ENCODE measurements at places on chromosomes 3 and 15.
A peak's percentile ranks its signal among the peaks of the same experiment; 100 is the strongest.

- no peak for DNase-seq
These were observed 465.6 kb upstream of the TPRG1 start for GRCh38 chr3:188706176-188706575.

- DNase-seq: no peak
These were observed 25.7 kb upstream of the WNT5A start for GRCh38 chr3:55512571-55513343.

DNA sequence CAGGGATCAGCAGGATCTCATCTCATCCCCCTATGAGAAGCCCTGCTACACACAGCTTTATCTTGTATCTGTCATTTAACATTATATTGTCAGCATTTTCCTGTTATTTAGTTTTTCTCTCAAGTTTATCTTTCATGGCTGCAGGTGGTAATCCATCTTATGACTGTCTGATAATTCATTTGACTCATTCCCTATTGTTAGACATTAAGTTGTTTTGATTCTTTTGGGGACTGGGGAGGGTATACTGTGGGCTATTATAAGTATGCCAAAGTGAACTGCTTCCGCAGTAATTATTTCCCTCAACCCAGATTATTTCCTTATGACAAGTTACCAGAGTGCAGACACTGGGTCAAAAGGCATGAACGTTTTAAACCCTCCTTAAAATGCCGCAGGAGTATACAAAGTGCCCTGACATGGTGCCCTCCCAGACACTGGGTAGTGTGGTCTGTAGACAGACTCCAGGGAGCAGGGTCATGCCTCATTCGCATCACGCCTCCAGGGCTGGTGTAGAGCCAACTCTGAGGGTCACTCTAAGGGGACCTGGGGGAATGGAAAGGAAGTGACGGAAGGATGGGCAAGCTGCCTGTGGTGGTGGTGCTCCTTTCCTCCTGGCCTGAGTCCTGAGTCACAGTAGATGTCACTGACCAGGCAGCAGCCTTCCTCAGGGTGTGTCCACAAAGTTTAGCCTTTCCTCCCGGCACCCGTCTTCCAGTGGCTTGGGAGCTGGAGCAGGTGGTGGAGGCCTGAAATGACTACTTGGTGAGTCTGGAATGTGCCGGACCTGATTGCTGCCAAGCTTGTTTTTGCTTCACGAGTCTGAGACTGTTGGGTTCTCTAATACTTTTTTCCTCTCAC, 11.6 kb downstream of the GPR160 start:
- no peak for DNase-seq

DNA sequence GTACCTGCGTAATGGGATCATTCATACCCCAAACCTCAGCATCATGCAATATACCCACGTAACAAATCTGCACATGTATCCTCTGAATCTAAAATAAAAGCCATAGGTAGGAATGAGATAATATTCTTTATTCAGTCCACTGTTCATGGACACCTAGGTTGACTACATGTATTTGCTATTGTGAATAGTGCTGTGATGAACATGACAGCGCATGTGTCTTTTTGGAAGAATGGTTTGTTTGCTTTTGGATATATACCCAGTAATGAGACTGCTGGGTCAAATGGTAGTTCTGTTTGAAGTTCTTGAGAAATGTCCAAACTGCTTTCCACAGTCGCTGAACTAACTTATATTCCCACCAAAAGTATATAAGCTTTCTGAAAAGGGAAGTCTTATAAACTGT, 117.9 kb upstream of the FAM3D start:
- DNase-seq: no peak

GRCh38 chr15:90512276-90512675, 17.4 kb upstream of the CRTC3 start:
- DNase-seq: no peak

DNA sequence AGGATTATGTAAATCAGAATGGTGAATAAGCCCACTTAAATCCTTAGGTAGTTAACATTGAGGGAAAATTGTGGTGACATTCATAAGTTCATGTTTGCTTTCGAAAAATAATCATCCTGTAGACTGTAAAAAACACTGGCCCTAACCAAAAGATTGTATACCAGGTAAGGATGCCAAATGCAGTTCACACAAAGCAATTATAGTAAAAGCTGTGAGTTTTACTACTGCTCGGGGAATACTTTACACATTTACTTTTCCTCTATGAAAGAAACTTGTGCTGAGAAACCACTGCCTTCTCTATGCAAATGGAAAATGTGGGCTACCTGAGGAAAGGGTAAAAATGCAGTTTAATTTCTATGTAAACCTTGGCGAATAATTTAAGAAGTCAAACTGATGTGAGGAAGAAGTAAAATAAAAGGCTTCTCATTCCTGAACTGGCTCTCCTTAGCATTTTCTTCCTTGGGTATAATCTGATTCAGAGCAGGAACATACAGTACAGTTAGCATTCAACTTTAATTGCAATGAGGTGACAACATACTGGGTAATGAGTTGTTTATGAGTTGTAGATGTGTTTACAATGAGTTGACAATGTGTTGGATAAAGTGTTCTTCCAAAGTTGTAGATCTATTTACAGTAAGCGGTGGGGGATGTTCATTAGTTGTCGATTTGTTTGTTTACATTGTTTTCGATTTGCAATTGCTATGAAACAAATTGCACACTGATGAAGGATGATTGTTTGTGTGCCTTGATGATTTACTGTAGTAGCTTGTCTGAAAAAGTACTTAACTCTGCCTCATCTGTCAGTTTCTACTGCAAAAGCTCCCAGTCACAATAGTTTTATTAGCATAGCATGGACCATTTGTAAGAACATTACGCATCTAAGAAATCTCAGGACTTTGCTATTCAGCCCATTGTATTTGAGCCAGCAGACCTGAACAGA, 453.0 kb upstream of the DPH6 start:
- DNase-seq: no peak

- no peak for DNase-seq
These were observed 429.8 kb downstream of the FOXP1 start for GRCh38 chr3:71153713-71154112.

DNA sequence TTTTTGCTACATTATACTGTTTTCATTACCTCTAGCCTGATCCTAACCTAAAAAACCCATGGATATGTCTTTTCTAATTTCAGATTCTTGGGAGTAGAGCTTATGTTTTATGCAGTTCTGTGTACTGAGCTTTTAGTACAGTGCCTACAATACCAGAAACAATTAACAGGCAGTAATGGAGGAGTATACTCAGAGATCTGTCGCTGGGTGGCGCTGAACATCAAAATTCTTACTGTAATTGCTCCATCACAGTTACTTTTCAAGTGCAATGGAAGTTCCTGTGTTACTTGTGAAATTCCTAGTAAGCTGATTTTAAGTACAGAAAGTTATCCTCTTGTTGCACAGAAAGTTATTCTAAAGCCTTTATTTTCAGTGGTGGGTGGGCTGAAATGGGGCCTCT, 66.9 kb downstream of the RNF13 start:
- DNase-seq: no peak

DNA sequence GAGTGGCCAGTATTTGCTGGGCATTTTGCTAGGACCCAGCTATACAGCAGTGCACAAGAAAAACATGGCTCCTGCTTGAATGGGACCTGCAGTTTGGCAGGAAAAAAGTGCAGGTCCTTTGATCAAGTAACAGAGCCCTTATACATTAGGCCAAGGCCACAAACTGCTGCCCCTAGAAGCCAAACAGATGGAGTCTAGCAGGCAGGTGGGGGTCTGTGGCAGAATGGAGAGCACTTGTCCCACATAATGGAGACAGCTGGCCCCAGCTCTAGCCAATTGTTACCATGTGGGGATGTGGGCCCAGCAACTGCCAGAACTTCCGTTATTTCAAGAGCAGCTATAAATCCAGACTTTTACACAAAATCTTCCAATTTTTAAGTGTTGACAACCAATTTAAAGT, 79.3 kb downstream of the SHQ1 start:
- no peak for DNase-seq

DNA sequence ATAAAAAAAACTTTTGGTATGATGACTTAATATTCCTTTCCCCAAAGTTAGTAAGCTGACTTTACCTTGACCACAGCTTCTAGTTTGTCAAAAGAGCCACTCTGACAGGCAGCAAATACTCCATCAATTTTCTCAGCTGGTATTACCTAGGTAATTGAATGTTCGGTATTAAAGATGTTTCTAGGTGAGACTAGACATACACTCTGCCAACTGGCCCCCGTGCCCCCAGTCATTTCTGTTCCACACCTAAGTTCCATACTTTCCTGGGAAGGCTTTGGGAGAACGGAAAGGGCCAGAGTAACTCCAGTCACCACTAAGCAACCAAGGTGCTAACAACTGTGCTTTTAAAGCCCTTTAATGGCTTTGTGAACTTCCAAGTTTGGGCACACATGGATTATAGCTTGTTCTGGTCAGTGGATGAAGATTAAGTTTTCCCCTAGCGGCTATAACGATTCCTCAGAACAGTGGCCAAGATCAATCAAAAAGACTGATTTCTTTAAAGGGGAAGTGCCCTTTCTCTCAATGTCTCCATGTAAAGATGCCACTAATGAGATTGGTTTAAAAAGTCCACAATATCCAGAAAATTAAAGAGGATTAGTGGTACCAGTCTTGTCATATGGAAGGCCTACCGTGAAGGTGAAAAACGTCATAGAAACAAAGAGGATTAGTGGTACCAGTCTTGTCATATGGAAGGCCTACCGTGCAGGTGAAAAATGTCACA, 7.0 kb downstream of the EIF4A2 start:
- DNase-seq: no peak

- DNase-seq: no peak
These were observed 106.3 kb upstream of the MEIS2 start for GRCh38 chr15:37206690-37207089.

GRCh38 chr3:194404365-194405140, 5.5 kb upstream of the GP5 start:
- peak; percentile 42 for DNase-seq

DNA sequence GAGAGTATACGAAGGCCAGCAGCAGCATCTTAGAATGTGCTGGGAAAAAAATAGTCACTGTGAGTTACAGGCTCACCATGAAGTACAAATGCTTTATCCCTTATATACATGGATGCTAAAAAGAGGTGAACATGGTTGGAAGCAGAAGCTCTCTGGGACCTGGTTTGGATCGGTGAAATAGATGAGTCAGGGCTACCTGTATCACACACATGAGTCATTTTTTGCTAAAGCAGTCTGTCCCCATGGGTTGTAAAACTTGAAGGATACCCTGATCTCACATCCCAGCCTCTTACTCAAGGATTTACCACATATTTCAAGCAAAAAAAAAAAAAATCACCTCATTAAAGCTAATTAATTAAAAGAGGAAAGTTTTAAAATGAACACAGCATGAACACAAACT, 6.9 kb upstream of the SERPINI2 start:
- no peak for DNase-seq

GRCh38 chr3:130543322-130543721, 26.3 kb downstream of the COL6A6 start:
- no peak for DNase-seq

DNA sequence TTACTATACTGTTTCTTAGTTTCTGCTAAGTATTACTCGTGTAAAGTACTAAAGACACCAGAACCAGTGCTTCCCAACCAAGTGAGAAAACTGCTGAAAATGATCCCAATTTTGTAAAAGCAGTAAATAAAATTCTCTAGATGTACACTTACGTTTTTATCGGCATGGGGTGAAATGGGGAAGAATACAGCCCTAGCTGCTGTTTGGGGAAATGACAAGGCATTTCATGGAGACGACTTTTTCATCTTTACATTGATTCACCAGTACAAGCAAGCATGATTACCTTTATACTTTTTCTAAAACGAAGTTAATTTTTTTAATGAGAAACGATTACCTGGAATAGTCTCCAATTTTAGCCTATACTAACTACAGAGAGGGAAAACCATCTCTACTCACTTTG, 1.4 kb downstream of the PSMD6 start:
- no peak for DNase-seq

DNA sequence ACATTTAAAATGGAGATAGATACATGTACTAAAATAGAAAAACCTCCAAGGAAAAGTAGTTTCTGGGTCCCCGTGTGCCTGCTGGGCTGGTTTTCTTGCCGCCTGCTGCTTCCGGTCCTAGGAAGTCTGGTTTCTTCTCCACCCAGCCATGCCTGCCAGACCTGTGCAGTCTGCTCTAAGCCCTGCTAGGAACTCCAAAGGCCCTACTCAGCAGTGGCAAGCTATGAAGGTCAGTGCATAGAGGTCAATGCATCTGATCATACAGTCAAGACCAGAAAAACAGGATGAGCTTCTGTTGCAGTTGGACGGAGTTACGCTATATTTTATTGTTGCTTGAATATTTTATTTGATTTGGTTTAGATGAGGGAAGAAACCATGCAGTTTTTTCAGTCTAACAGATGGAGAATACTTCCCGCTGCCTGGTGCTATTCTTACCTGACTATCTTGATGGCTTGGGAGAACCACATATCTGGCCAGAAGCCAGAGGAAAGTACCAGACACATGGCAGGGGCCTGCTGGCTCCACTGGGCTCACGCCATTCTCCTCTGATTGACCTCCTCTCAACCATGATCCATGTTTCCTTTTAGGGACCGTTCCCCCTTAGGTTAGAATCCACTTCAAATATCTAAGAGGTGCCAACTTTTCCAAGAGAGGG, 226.8 kb upstream of the ST8SIA2 start:
- DNase-seq: no peak

- DNase-seq: no peak
These were observed 66.4 kb downstream of the SRGAP3 start for GRCh38 chr3:9183011-9183410.

DNA sequence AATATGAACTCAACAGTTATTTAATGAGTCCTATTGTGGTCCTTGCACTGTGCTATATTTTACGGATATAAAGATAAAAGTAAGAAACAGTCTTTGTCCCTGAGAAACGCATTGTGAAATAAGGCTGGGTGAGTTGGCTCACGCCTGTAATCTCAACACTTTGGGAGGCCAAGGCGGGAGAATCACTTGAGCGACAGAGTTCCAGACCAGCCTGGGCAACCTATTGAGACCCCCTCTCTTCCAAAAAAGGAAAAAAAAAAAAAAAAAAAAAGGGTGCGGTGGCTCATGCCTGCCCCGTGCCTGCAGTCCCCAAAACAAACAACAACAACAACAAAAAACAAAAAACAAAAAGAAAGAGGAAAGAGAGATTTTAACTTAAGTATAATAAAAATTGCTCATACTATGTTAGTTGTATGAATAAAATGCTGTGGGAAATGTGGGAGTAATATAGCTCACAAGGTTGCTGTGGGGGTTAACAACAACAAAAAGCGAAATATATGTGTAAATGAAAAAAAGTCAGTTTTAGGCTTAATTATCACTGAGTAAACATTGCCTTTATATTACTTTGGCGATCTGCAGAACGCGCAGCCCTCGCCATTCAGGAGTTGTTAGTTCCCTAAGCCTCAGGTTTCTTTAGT, 461 bp upstream of the FNDC3B start:
- DNase-seq: no peak

DNA sequence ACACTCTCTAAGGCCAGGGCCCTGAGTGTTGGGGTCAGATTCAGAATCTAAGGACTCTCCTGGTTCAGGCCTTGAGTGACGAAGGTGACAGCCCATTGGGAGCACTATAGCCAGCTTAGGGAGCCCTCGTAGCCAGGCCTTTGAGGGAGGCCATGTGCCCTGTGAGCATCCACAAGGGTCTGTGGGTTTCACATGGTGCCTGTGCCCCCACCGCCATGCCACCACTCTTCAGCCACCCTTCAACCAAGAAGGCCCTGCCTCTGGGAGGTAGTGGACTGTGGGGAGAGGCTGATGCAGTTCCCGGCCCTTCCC, 37.5 kb downstream of the TSPAN3 start:
- no peak for DNase-seq
